Cardiac muscle cell (in vitro differentiated cells and primary cell): ENCODE measurements at places on chromosomes 6 and 20. TPM values are rescaled to one million over a fixed set of nuclear protein-coding genes. Genes with fewer than 3 reads are reported as not detected.
A peak's percentile ranks its signal among the peaks of the same experiment; 100 is the strongest.

DNA sequence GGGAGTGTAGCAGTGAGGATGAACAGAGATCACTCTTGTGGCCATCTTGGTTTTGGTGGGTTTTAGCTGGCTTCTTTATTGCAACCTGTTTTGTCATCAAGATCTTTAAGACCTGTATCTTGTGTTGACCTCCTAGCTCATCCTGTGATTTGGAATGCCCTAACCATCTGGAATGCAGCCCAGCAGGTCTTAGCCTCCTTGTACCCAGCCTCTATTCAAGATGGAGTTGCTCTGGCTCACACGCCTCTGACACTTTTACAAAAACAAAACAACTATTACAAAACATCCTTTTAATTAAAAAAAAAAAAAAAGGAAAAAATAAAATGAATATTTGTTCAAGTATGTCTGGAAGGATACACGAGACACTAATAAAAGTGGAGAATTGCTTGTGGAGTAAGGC is 62.4 kb downstream of the PHACTR2 start:
- no peak for DNase-seq

- no peak for DNase-seq
Measured at GRCh38 chr6:111782887-111783466, 90.3 kb downstream of the FYN start.

GRCh38 chr6:53766930-53767329 is 27.9 kb upstream of the LRRC1 start:
- DNase-seq: no peak

- DNase-seq: peak; percentile 61
Measured at GRCh38 chr6:160348223-160349019, at the start of gene SLC22A3. Gene SLC22A3 (plus strand): TSS chr6:160348378. CDS start chr6:160348420, 42 bp downstream.

GRCh38 chr6:11992086-11992485 is 20.0 kb upstream of the HIVEP1 start:
- DNase-seq: no peak

DNA sequence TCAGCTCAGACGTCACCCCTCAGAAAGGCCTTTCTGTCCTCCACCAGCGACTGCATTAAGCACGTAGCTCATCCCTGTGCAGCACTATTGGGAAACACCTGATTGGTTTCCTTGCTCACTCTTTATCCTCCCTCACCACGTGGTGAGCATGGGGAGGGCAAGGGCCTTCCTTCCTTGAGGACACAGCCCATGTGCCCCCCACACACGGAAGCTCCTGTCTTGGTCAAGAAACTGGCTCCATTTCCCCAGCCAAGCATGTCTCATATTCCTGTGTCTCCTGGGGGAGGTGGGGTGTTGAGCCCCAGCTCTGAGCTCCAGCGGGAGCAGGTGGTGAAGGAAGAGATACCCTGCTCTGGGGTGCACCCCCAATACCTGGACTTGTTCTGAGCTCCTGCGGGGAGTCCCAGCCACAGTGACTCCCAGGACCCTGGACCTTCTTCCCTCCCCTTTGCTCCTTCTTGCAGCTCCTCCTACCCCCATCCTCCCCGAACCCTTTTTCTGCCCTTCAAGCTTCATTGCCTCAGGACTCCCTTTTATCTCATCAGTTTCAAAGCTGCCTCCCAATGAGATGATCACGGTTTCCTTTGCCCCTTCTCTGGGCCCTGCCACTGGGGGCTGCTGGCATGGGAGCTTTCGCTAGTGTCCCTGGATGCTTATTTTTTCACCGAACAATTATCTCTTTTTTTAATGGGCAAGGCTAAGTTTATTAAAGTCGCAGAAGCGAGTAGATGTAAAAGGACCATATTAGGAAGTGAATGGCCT is 230.1 kb downstream of the TFAP2C start:
- DNase-seq: no peak

GRCh38 chr6:1716396-1716795 is 106.7 kb downstream of the FOXC1 start:
- no peak for DNase-seq

- no peak for DNase-seq
Measured at GRCh38 chr6:89356642-89357170, 4.2 kb upstream of the UBE2J1 start.

DNA sequence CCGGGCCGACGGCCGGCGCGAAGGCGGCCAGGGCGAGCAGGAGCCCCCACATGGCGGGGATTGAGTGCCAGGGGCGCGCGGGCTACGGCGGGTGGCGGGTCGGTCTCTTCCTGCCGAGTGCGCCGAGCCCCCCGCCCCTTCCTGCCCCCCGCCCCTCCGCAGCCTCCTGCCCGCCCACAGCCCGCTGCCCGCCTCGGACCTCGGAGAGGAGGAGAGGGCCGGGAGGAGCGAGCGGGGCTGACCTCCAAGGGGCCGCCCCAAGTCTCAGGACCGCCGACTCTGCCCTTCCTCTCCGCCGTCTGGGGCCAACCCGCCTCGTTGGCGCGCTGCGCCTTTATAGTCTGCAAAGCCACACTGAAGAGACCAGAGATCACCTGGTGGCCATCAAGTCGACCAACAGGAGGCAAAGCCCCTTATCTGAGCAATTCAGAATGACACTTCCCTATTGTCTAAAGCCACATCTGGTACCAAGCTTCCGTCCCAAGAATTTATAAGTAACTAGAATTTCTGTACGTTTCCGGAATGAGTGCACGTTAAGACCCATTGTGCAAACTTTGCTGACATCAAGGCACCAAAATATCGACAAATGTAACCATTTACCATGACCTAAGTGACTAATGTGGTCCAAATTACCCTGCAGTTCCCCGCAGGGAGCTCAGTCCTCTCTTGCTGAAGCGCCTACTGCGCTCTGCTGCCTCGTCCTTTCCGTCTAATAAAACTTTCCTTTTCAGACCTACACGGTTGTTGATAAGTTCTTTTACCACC is at the start of gene CPXM1:
CPXM1 (minus strand) TSS at position 107 of the 765 bp plus-strand sequence; CDS start at position 52, 55 bp downstream.
- DNase-seq: peak; percentile 68

GRCh38 chr20:31485450-31486339 is 10.6 kb downstream of the REM1 start:
- DNase-seq: no peak

- no peak for DNase-seq
Measured at GRCh38 chr6:45844986-45845385, 170.7 kb downstream of the CLIC5 start.

DNA sequence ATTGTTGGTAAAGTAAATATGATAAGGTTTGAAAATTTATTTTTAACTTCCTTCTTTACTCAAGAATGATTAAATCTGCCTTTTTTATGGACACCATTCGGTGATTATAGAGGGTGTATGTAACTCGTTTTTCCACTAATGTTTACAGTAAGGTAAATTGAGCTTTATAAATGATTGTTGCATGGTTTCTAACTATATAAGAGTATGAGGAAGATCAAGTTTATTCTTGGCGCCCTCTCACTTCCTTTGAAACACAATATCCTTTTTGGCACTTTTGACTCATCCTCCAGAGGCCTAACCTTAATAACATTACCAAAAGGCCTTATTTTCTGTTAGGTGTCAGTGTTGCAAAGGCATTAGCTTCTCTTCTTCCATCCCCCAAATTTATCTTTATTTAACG is 41.8 kb upstream of the MTRF1L start:
- no peak for DNase-seq

- no peak for DNase-seq
Measured at GRCh38 chr6:1801401-1801800, 191.7 kb downstream of the FOXC1 start.

GRCh38 chr6:137652961-137653705 is 158.9 kb upstream of the OLIG3 start:
- DNase-seq: no peak

- peak; percentile 45 for DNase-seq
Measured at GRCh38 chr6:154705471-154706113, 27.6 kb upstream of the SCAF8 start.

DNA sequence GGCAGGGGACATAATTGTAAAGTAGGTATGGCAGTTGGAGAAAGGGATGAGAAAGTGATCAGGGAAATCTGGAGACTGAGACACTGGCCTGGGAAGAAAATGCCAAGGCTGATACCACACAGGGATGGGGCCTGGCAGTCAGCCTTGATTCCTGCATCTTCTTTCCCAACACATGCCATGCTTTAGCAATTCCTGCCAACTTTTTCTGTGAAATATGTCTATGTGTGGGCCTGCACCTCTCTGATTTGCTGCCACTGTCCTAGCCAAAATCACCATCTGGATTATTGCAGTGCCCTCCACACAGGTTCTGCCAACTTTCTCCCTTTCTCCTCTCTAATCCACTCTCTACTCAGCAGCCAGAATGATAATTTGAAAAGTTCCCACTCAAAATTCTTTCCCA is 759.8 kb upstream of the CITED2 start:
- DNase-seq: no peak

DNA sequence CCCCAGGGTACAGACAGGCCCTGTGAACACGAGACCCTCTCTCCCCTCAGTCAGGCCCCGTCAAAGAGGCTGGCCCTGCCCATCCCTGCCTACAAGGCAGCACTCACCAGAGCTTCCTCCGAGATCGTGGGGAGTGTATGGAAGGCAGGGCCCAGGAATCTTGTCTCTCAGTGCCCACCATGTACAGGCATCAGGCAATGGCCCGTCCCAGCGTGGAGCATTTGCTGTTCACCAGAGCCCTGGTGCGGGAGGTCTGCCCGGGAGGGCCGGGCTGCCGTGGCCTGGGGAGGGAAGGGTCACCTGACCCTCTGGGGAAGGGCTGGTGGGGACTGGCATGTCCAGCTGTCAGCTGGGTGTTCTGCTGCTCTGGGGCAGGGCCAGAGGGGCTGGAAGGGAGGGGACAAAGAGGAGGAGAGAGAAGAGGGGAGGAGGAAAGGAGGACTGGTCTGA is at the start of gene IP6K3:
IP6K3 (minus strand) TSS at position 255 of the 450 bp plus-strand sequence. CDS start 11,429 bp downstream, outside the sequence.
- DNase-seq: no peak

DNA sequence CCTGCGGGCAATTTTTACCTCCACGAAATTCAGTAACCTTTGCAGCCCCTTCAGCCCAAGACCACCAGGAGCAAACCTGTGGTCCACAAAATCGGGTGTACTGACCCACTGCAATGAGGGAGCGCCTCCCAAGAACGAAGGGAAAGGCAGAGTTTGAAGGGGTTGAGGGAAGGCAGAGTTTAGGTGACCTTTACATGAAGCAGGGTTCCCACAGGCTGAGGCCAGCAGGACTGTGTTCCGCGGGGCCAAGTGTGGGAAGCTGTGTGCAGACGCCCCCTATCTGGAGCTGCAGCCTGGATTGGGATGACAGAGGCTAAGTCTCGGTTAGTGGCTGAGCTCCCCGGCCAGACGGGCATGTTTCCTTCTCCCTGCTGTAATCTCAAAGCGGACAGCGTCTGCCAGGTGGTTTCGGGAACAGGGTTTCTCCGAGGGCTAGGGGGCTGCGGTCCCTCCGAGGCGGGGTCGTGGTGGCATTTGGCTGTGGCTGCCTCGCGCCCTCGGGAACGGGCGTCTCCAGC is 826 bp upstream of the PYGB start:
- peak; percentile 81 for DNase-seq

GRCh38 chr6:143872201-143872600 is 7.9 kb downstream of the ZC2HC1B start:
- no peak for DNase-seq

DNA sequence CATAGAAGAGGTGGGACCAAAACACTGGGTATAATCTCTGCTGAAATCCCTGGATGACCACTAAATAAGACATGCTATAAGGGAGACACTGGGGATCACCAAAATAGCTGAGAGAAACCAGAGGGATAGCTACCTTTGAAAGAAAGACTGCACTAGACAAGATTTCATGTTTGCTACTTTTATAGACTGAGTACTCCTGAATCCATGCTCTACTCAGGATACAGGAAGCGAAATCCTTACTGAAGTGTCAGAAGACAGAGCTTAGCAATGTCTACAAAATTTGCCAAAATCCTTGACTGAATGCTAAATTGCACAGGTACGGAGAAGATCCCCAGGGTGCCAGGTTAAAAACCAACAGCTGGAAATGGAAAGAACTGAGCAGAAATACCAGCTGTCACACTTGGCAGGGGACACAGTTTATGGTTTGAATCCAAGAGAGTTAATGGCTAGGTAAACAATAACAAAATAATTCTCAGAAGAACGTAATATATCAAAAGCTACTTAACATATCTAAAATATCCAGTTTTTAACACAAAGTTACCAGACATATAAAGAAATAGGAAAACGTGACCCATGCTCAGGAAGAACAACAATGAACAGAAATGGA is 125.4 kb downstream of the MAN1A1 start:
- no peak for DNase-seq

The FAM209B gene
- not detected in 2 replicates for total RNA-seq

The KCNB1 gene
- total RNA-seq: 0.06 and 0.07 TPM in 2 replicates

The RAET1E gene
- not detected in 2 replicates for total RNA-seq

The SRPK1 gene
- total RNA-seq: 52.0 and 54.5 TPM in 2 replicates

The FNDC11 gene
- total RNA-seq: 3.4 and 3.7 TPM in 2 replicates

The RIPPLY2 gene
- 0.35 and 0.45 TPM in 2 replicates for total RNA-seq

The TRIM40 gene
- not detected in 2 replicates for total RNA-seq

The LINC00237 gene
- not detected in 2 replicates for total RNA-seq

The RGL2 gene
- 61.8 and 89.8 TPM in 2 replicates for total RNA-seq

The BPI gene
- not detected in 2 replicates for total RNA-seq

The PTGIS gene
- 5.3 and 7.8 TPM in 2 replicates for total RNA-seq

The MLN gene
- total RNA-seq: not detected in 2 replicates
